ENCODE measurements at places on chromosomes 2 and 18.

- no peak for DNase-seq
Measured at GRCh38 chr2:104375206-104375605, 478.7 kb upstream of the POU3F3 start.

DNA sequence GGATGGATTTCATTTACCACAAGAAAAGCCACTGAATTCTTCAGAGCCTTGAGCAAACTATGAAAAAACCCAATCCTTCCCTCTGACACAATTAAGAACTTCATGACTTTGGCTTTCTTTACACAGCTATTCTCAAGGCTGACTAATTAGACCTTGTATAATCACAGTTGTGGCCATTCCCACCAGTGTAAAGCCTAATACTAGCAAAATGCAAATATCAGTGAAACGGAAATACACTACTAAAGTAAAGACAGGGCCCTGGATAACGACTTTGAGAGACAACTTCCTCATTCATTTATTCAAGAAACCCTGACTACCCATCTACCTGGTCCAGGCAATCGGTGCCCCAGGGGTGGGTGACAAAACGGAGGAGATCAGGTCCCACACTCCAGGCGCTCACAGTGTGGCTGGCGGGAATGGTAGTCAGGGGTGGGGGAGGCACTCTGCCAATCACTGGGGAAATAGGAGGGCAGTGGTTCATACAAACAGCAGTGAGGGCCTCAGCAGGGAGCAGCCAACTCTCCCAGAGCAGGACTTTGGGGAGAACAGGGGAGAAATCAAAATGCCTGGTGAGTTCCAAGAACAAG is 28.1 kb downstream of the TMEM163 start:
- DNase-seq = no peak

DNA sequence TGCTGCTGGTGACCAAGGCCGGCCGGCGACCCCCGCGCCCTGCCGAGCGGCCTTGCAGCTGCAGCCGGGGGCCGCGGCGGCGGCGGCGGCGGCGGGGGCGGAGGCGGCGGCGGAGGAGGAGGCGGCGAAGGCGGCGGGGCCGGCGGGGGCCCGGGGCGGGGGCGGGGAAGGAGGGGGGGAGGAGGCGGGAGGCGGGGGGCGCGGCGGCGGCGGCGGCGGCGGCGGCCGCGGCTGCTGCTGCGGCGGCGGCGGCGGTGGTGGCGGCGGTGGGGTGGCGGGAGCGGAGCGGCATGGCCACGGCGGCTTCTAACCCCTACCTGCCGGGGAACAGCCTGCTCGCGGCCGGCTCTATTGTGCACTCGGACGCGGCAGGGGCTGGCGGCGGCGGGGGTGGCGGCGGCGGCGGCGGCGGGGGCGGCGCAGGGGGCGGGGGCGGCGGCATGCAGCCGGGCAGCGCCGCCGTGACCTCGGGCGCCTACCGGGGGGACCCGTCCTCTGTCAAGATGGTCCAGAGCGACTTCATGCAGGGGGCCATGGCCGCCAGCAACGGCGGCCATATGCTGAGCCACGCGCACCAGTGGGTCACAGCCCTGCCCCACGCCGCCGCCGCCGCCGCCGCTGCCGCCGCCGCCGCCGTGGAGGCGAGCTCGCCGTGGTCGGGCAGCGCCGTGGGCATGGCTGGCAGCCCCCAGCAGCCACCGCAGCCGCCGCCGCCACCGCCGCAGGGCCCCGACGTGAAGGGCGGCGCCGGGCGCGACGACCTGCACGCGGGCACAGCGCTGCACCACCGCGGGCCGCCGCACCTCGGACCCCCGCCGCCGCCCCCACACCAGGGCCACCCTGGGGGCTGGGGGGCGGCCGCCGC is 1.5 kb downstream of the POU3F3 start:
- DNase-seq = no peak

- no peak for DNase-seq
Measured at GRCh38 chr2:218434456-218434855, 15.5 kb downstream of the VIL1 start.

DNA sequence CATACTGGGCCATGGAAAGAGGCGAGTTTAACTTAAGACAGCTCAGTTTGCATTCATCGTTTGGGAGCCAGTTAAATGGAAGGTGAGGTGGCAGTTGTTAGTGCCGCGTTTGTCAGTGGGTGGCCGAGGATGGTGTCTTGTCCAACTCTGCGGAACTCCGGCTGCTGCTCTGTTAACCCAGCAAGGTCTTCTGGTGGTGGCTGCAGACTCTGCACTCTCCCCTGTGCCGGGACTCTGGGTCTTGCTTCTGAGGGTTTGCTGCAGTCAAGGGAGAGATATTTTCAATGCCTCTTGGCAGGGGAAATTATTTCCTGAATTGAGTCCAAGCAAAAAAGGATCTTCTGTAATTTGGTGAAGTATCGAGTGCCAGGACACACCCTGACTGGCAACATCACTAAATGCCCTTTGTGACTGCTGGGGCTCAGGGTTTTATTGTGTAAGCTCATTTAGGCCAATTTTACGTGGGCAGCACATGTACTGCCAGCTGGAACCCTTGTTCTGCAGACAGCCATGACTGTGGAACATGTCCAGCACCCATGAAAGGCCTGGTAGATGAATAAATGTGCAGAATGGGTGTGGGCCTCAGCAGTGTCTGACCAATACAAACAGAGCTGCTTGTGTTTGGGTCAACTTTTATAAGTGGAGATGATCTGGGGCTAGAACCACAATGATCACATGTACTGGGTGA is 58.1 kb downstream of the IL1R2 start:
- no peak for DNase-seq
